ENCODE measurements at places on chromosomes 2 and 18. TPM values are rescaled to one million over a fixed set of nuclear protein-coding genes. Genes with fewer than 3 reads are reported as not detected.
A peak's percentile ranks its signal among the peaks of the same experiment; 100 is the strongest.

DNA sequence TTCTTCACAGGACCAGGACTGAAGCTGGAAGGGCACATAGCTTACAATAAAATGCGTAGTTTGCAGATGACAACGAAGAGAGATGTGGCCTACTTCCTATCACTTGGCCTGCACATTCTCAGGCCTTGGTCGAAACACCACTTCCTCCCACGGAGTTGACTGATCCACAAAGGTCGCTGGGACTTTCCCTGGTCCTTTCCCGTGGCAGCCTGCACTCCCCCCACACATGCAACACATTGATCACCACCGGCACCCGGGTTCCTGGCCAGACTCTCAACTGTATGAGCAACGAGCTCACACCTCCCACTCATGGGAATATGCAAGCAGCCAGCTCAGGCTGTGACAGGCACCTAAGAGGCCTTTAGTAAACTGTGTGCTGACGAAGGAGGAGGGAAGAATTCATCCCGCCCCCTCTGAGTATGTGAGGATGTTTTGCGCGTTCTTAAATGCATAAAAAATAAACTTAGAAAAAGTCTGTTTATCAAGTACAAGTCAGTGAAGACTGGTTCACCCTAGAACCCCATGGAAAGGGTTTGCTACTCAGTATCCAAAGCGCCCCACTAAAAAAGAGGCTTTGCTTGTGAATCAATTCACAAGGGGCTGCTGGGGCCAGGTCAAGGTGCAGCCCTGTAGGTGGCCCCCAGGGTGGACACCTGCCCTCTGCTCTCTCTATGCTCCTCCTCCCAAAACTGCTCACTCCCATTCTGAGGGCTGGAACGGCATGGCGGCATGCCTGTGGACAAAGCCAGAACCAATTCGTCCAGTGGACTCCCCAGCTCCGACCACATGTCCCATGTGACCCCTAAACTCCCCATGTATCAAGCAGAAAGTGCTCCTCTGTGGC, 154.3 kb downstream of the EIPR1 start:
- H3K36me3 ChIP-seq, result peaks cover 8% of the 10 kb centered on the region
- H3K27ac ChIP-seq, result peak overlapping the region; percentile 90
- no peaks in the 10 kb centered on the region for H3K27me3 ChIP-seq
- no peak for DNase-seq
- H3K4me3 ChIP-seq, result peak overlapping the region; percentile 52
- peaks cover 27% of the 10 kb centered on the region for H3K4me1 ChIP-seq

DNA sequence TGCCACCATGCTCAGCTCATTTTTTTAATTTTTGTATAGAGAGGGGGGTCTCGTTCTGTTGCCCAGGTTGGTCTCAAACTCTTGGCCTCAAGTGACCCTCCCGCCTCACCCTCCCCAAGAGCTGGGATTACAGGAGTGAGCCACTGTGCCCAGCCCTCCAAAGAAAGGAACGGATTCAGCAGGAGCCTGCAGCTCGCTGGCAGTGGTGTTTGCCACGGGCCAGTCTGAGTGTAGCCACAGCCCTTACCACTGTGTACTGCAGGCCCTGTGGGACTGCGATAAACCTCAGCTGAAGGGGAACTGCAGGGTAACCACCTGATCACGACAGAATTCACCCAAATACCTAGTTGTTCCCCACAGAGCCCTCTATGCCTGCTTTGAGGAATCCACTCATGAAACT, 6.8 kb downstream of the COPS9 start:
- no peak overlapping the region for H3K27ac ChIP-seq
- no peak overlapping the region for H3K4me3 ChIP-seq
- H3K4me1 ChIP-seq, result peaks cover 7% of the 10 kb centered on the region
- no peak for DNase-seq

DNA sequence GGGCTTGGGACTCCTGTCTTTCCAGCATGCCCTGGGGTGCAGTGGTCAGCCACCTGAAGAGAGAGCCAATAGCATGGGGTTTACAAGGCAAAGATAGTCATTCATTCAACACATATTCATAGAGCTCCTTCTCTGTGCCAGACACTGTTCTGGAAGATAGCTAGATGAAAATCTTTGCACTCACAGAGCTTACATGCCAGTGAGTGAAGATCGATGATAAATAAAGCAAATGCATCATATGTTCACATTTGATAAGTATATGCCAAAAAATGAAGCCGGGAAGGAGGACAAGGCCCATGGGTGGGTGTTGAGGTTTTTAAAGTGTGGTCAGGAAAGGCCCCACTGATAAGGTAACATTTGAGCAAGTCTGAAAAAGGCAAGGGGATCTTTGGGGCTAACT, 130.8 kb upstream of the CDCA7 start:
- H3K4me1 ChIP-seq, result no peaks in the 10 kb centered on the region
- no peaks in the 10 kb centered on the region for H3K36me3 ChIP-seq
- no peak for DNase-seq
- no peak overlapping the region for H3K4me3 ChIP-seq
- no peaks in the 10 kb centered on the region for H3K27me3 ChIP-seq
- H3K27ac ChIP-seq, result no peak overlapping the region

GRCh38 chr18:68833756-68834155, 35.9 kb downstream of the CCDC102B start:
- no peak for DNase-seq
- H3K4me3 ChIP-seq, result no peak overlapping the region
- no peaks in the 10 kb centered on the region for H3K4me1 ChIP-seq
- H3K27ac ChIP-seq, result no peak overlapping the region
- no peaks in the 10 kb centered on the region for H3K27me3 ChIP-seq
- no peaks in the 10 kb centered on the region for H3K36me3 ChIP-seq

DNA sequence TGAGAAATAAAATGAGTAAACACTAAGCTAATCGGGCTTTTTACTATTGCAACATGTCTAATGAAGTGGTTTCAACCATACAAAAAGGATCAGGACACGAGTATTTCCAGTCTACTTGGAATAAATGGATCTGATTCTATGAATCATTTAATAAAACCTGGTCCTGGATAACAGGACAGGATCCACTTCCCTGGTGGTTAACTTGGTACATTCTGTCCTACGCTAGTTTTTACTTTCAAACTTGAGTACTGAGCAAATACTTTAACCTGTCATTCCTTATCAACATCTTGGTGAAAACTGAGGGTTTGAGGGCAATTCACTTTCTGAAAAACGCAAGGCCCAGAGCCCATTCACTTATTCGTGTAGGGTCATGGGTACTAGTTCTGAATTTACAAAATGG, 33.5 kb downstream of the CHST10 start:
- H3K4me1 ChIP-seq, result peaks cover 8% of the 10 kb centered on the region
- DNase-seq, result no peak
- no peaks in the 10 kb centered on the region for H3K36me3 ChIP-seq
- no peak overlapping the region for H3K27ac ChIP-seq

- no peak for DNase-seq
- no peaks in the 10 kb centered on the region for H3K27me3 ChIP-seq
Observed at GRCh38 chr2:64120928-64121327, 23.3 kb downstream of the PELI1 start.

DNA sequence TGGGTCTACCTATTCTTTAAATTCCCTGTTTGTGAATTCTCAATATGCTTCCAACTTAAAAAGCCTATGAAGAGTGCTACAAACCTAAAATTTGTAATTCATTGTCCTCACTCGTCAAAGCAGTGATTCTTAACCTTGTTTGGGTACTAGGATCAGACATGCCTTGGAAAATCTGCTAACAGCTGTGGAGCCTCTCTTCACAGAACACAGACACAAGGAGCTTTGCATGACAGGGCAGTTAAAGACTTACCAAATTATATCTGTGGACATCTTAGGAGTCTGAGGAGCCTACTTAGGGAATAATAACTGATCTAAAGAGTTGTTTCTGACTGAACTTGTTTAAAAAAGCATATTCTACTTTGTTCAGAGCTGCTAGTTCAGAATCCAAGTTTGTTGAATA, 38.1 kb downstream of the TMEM87B start:
- DNase-seq, result no peak
- peak overlapping the region; percentile 31 for H3K27ac ChIP-seq
- peaks cover 13% of the 10 kb centered on the region for H3K4me1 ChIP-seq
- H3K36me3 ChIP-seq, result peaks cover 68% of the 10 kb centered on the region
- no peaks in the 10 kb centered on the region for H3K27me3 ChIP-seq

DNA sequence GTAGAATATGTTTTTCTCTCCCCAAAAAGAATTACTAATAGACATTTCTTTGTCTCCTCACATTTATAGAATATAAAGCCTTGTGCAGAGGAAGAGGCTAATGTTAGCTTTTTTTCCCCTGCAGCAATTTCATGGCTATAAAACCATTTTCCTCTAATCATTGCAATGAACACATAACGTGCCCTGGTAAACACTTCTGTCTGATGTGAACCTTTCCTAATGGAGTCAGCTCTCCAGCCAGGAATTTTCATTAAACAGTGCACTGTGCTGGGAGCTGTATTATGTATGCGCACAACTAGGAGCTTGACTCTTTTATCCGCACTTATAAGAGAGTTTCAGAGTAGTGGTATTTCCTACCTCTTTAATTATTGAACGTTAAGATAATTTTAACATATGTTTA, 63.9 kb upstream of the SPATS2L start:
- peaks cover 5% of the 10 kb centered on the region for H3K27me3 ChIP-seq
- no peaks in the 10 kb centered on the region for H3K36me3 ChIP-seq
- H3K4me3 ChIP-seq, result no peak overlapping the region
- no peaks in the 10 kb centered on the region for H3K4me1 ChIP-seq
- no peak for DNase-seq

DNA sequence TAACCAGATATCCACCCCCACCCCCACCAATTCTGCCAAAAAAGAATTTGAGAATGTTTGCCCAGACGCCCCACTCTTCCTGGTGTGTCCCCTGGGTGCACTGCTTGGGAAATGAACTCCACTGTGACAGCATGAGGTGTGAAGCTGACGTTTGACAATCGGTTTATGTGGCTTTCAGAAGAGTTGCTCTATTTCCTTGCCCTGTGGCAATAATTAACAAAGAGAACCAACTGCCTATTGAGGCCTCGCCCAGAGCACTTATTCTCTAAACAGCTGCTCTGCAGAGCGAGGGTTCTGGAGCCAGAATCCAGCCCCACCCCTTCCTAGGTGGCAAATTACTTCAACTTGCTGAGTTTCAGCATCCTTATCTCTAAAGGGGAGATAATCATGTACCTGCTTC, 115.8 kb upstream of the SIX3 start:
- H3K27ac ChIP-seq, result no peak overlapping the region
- H3K36me3 ChIP-seq, result no peaks in the 10 kb centered on the region
- H3K27me3 ChIP-seq, result peaks cover 7% of the 10 kb centered on the region

DNA sequence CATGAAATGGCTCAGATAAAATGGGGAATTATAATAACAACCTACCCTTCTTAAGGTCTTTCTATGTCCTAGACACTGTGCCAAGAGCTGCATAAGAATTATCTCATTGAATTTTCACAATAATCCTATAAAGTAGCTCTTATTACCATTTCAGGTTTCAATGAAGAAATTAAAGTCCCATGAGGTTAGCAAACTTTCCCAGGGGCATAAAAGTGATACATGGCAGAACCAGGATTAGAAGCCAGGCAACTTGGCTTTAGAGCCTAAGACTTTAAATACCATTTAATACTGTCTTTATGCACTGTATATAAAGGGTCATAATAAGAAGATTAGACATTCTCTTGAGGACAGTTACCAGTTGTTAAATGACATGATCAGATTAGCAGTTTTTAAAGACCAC, 130.1 kb downstream of the GCA start:
- DNase-seq, result no peak
- H3K27ac ChIP-seq, result no peak overlapping the region
- no peaks in the 10 kb centered on the region for H3K27me3 ChIP-seq
- no peaks in the 10 kb centered on the region for H3K4me1 ChIP-seq
- H3K4me3 ChIP-seq, result no peak overlapping the region

- peaks cover 44% of the 10 kb centered on the region for H3K4me1 ChIP-seq
- no peak overlapping the region for H3K4me3 ChIP-seq
- no peak for DNase-seq
- H3K36me3 ChIP-seq, result no peaks in the 10 kb centered on the region
- H3K27ac ChIP-seq, result no peak overlapping the region
- H3K27me3 ChIP-seq, result no peaks in the 10 kb centered on the region
Observed at GRCh38 chr18:48837676-48838075, 113.1 kb downstream of the SMAD7 start.

Gene PELI1
- 93.1 TPM for total RNA-seq

Gene UGT1A9
- not detected for total RNA-seq

Gene INPP5D
- total RNA-seq, result 247 TPM

Gene FBXO15
- total RNA-seq, result 0.69 TPM

Gene RAPGEF4
- 0.17 TPM for total RNA-seq

Gene TUBB6
- 29.7 TPM for total RNA-seq

Gene KCNJ3
- not detected for total RNA-seq

Gene CD207
- not detected for total RNA-seq

Gene RNF138
- 66.4 TPM for total RNA-seq

Gene MAP3K19
- not detected for total RNA-seq

Gene DNER
- total RNA-seq, result not detected

Gene PRKAG3
- not detected for total RNA-seq
